ENCODE measurements at places on chromosomes 13 and 19.

DNA sequence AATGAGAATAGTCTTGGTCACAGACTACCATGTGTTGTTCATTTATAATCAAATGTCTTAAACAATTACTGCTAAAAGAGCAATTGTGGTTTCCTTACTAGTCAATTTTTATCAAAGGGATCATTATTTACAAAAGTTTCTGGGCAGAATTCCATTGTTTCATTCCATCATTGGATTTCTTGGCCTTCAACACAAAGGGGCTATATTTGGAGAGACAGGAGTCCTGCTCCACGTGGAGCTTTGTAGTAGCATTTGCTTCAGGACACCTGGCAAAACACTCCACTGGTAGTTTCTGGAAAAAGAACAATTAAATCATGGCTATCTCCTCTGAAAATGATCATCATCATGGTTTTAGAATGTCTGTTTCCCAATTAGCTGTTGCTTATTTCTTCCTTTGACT, 22.3 kb upstream of the STARD13 start:
- DNase-seq = no peak

DNA sequence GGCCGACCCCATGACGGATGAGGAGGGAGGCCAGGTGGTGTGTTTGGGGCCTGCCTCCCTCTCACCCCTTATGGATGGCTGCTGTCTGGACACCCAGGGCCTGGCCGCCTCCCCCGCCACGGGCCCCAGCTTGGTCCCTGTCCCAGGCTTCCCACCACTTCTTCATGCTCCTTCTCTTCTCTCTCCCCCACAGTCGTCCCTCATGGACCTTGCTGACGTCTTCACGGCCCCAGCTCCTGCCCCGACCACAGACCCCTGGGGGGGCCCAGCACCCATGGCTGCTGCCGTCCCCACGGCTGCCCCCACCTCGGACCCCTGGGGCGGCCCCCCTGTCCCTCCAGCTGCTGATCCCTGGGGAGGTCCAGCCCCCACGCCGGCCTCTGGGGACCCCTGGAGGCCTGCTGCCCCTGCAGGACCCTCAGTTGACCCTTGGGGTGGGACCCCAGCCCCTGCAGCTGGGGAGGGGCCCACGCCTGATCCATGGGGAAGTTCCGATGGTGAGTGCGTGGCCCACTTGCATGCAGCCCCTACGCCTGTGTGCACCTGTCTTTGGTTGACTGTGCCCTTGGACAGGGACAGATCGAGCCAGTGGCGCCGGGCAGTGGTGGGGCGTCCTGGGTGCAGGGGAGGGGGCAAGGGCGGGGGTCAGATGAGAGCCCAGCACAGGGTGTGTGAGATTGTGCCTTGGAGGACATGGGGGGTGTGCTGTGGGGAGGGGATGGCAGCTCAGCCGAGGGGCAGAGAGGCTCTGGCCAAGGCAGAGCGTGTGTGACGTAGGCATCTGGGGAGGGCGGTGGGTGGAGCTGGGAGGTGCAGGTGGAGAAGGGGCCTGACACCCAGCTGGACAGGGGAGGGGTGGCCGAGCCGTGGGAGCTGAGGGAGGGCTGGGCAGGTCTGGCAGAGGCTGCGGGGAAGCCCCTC, 16.8 kb downstream of the EPN1 start:
- no peak for DNase-seq

DNA sequence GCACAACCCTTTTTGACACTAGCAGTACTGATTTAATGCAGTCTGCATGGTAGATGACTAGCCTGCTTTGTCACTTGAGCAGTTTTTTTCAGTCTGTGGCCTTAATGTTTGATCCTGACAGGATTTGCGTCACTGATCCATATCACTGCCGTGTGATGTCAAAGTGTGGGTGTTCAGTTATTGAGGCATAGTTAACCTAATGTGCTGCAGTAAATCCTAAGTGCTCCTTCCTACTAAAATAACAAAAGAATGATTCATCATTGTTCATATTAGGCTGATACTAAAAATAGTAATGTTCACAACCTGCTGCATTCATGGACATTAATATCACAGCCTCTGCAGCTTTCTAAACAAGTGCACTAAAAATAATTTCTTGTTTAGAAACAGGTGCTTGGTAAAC, 121.9 kb upstream of the MLNR start:
- DNase-seq = no peak

DNA sequence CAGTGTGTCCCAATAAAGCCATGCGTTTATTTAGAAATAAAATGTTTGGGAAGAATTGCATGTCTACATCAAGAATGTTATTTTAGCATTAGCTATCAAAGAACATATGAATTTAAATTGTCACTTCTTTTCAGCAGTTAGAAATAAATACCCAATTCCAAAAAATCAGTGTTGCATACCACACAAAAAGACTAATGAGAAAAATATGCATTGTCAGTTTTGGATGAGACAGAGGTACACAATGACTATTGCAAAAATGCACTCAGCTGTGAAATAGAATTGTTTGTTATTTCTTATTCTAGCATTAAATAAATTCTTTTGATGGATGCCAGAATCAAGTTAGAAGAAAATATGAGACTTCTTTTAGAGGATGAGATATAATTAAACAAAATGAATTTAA, 833.9 kb downstream of the SLITRK1 start:
- DNase-seq = no peak

GRCh38 chr19:48466561-48467325, 2.4 kb upstream of the CYTH2 start:
- DNase-seq = no peak

GRCh38 chr19:27705896-27706295, 1507.1 kb downstream of the UQCRFS1 start:
- DNase-seq = no peak

DNA sequence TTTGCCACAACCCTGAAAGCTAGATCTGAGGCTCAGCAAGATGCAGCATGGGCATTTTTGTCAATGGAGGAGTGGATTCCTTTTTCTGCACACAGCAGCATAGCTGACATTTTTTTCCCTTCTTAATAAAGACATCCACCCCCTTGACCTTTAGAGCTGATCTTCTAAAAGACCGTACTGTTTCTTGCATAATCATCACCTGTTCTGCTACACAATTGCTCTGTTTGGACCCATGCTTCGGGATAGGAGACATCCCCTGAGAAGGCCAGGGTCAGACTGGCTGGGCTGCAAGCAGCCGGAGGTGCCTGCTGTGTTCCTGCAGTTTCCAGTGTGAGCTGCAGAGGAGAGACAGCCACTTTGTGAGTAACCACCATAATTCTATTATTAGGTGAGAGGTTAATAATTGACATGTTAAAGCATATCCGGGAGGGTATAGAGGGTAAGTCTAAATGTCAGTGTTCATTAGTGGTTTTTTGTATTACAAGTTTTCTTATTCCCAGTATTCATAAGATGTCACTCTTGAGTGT, 108.5 kb upstream of the C1QTNF9B start:
- DNase-seq = no peak

GRCh38 chr19:34393031-34393430, 11.2 kb upstream of the PDCD2L start:
- DNase-seq = no peak

DNA sequence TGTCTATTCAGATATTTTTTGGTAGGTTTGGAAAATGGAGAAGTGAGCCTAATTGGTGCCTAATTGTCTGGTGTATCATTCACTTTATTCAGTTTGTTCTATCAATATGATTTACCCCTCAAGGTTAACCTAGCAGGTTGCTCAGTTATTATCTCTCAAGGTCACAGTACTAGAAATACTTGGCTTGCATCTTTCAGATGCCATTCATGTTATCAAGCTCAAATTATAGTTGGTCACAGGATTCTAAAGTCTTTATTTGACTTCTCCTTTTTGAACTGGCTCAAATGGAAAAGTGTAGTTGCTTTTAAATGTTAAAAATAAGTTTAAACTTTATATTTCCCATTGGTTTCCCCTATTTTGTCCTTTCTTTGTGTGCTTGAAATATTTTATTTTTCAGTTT, 2.6 kb downstream of the KCNRG start:
- no peak for DNase-seq

DNA sequence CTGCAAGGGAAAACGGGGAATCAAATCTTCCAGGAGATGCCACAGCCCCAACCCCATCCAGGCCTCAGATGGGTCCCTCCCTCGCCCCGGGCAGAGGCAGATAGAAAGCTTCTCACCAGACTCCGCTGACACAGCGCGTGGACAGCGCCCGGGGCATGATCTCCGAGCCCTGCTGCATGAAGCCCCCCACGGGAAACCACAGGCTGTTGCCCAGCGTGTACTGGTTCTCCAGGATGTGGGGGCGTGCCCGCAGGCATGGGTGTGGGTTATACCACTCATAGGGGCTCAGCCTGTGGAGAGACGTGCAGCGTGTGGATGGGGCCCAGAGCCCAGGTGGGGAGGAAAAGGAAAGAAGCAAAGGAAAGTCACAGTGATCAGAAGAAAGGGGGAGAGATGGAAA, 27.2 kb upstream of the ATP1A3 start:
- DNase-seq = no peak

DNA sequence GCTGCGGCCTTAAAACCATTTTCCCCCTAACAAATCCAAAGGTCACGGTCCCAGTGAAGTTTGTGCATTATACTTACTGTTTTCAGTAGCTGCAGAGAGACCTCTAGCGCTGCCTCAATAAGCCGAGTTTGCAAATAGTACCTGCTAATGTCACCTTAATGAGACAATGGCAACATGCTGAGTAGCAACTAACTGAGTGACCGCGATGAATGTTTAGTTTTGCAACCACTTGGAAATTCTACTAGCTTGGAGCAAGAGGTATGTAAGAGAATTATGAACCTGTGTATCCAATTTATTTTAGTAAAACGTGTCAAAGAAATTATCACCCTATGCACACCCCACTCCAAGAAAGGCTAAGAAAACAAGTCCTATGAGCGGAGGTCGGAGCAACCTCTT, 1.2 kb downstream of the KPNA3 start:
- no peak for DNase-seq

DNA sequence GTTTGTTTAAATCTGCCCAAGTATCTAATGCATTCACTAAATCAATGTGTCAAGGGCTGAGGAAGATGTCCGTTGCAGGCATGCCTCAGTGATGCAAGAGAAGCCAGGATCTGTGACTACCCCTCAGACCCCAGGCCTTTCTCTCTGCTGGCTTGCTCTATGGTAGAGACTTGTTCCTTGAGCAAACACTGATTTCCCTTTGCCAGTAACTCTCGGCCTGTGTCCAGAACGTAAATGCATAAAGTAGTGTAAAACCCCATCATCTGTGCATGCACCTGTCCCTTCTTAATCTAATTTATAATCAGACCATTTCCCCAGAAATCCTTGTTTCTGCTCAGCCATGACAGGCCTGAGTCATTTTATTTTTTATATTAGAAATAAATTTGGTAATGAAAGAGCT, 28.7 kb upstream of the FRY start:
- no peak for DNase-seq

GRCh38 chr19:16433986-16434385, 37.8 kb downstream of the EPS15L1 start:
- no peak for DNase-seq

GRCh38 chr13:111853721-111854120, 213.2 kb upstream of the SOX1 start:
- DNase-seq = no peak

DNA sequence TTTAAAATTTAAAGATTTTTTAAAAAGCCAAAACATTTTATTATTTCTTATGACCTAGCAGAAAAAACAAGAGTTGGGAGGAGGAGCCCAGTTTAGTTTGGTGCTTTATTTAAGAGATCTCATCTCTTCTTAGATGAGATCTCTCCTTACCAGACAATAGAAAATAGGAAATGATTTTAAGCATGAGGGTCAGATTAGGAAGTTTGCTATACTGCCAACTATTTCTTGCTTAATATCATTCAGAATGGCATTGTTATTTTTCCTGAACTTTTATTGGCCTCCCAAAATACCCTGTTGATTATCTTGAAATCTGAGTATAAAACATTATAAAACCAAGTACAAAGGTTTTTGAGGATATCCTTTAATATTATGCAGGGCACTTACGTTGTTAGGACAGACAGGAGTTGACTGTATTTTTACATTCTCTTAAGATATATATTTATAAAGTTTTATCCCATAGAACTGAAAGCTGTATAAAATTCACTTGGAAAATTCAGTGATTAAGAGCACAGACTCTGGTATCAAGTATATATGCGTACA, 56.1 kb downstream of the DNAJC15 start:
- DNase-seq = no peak

DNA sequence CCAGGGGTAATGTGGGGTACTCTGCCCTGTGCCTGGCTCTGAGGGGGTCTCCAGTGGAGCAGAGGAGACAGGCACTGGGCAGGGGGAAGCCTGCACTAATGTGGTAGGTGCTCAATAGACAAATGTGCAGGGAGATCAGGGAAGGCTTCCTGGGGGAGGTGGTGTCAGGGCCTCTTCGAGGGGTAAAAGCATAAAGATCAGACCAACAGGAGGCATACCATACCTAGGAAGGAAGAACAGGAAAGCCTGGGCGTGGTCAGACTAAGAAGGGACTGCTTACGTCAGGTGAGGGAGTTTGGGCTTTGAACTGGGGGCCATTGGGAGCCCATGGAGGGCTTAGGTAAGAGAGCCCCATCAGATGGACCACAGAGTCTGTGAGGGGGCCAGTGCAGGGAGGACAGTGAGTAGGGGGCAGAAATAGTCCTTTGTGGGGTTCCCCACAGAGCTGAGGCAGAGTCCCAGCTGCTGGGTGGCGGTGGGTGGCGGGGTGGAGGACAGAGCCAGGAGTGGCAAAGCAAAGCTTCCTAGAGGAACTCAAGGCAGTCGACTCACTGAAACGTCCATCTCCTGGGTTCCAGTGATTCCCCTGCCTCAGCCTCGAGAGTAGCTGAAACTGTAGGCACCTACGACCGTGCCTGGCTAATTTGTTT, 8.8 kb downstream of the PRR36 start:
- DNase-seq = no peak

- no peak for DNase-seq
These were observed 57.9 kb downstream of the GADD45B start for GRCh38 chr19:2533686-2534422.

DNA sequence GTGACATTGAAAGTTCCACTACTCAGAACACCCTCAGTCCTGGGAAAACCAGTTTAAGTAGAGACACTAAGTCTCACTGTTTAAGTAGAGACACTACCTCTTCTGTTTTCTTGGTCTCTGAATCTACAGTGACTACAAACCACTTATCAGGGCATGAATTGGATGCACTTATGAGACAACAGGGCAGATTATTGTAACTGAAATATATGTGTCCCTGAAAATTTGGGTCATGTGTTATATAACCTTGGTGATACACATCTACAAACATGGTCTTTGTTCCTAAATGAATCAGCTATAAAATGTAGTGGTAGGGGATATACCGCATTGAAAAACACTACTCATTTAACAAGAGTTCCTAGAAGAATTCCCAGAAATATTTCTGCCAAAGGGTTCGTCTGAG, 55.7 kb downstream of the SERP2 start:
- no peak for DNase-seq

GRCh38 chr19:14141041-14141440, 4.7 kb upstream of the ASF1B start:
- no peak for DNase-seq
